Right kidney (tissue), 9 donors: ENCODE measurements at places on chromosomes 12 and 14.

GRCh38 chr12:62250671-62251608 is 9.3 kb upstream of the USP15 start:
- DNase-seq, result no peak

- no peak for DNase-seq
Measured at GRCh38 chr14:62778852-62779251, 266.4 kb downstream of the KCNH5 start.

- no peak for DNase-seq
Measured at GRCh38 chr14:102445066-102445465, 64.5 kb downstream of the ANKRD9 start.

- no peak for DNase-seq
Measured at GRCh38 chr14:61462566-61463193, 141.3 kb downstream of the PRKCH start.

GRCh38 chr12:121110211-121110940 is 22.3 kb upstream of the P2RX7 start:
- peak; percentile 32 for DNase-seq

GRCh38 chr12:57087010-57087690 is 1.8 kb upstream of the NAB2 start:
- DNase-seq, result peak; percentile 84

- DNase-seq, result no peak
Measured at GRCh38 chr14:73008501-73008900, 18.4 kb downstream of the ZFYVE1 start.

DNA sequence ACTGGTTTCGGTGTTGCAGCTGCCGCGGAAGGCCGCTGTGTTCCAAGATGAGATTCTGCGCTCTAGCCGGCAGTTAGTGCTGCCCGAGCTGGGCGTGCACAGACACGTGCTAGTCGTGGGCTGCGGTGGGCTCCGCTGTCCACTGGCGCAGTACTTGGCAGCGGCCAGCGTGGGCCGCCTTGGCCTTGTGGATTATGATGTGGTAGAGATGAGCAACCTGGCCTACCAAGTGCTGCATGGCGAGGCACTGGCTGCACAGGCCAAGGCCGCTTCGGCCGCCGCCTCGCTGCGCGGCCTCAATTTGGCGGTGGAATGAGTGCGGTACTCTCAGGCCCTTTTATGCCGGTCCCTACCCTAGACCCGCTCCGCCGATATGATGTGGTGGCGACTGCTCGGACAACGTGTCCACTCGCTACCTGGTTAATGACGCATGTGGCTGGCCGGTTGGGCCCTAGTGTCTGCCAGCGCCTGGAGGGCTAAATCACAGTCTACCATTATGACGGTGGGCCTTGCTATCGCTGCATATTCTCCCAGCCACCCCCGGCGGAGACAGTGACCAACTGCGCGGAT is 102.2 kb downstream of the SNAPC1 start:
- no peak for DNase-seq

DNA sequence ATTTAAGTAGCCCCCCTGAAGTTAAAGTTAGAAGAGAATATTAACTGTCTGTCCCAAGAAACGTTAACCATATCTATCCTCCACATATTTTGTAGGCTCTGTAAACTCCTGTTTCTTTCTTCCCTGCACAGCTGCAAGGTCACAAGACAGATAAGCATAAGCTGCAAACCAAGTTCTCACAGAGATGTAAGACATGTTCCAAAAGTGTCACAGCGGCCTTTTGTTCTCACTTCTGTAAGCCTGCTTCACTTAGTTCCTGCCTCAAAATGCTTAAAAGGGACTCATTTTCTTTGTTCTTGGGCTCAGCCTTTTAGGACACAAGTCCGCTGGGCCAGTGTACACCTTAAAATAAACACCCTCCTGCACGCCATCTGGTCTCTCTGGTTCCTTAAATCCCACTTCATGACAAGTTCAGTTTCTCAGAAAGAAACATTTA is 3.2 kb downstream of the RNASE1 start:
- no peak for DNase-seq

- no peak for DNase-seq
Measured at GRCh38 chr12:56749359-56749758, 2.8 kb downstream of the PRIM1 start.

DNA sequence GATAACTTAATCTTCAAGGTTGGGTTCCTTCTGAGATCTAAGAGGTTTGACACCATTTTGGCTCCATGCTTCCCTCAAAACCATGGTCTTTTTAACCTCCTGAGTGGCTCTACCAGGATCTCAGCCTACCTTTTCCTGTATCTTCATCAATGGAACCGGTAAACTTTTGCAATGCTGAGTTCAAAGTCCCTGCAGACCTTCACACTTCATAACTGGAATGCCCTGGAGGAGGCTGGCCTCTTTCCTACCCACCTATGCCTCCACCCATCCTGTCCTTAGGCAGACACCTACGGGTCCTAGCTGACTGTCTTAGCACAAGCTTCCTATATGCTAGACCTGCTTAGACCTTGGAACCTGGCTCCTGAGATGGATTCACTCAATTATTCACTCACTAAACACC is 89.5 kb upstream of the EEA1 start:
- no peak for DNase-seq

DNA sequence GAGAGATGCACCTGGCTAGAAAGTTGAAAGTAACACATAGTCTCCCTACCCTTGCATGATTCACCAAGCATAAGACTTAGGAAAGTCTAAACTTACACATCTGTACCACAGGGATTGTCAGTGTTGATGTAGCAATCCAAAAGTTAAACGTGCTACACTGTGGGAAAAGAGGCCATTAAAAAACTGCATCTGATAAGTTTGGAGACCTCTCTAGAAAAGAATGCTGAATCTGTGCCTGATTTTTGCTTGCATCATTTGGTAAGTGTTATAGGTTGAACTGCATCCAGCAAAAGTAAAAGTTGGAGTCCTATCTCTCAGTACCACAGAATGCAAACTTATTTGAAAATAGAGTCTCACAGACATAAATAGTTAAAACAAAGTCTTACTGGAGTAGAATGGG is 126.6 kb downstream of the SLC6A15 start:
- DNase-seq, result no peak

GRCh38 chr12:111993292-111994150 is 19.4 kb downstream of the TMEM116 start:
- no peak for DNase-seq

GRCh38 chr12:96399120-96399918 is 920 bp downstream of the CDK17 start:
- DNase-seq, result peak; percentile 86

DNA sequence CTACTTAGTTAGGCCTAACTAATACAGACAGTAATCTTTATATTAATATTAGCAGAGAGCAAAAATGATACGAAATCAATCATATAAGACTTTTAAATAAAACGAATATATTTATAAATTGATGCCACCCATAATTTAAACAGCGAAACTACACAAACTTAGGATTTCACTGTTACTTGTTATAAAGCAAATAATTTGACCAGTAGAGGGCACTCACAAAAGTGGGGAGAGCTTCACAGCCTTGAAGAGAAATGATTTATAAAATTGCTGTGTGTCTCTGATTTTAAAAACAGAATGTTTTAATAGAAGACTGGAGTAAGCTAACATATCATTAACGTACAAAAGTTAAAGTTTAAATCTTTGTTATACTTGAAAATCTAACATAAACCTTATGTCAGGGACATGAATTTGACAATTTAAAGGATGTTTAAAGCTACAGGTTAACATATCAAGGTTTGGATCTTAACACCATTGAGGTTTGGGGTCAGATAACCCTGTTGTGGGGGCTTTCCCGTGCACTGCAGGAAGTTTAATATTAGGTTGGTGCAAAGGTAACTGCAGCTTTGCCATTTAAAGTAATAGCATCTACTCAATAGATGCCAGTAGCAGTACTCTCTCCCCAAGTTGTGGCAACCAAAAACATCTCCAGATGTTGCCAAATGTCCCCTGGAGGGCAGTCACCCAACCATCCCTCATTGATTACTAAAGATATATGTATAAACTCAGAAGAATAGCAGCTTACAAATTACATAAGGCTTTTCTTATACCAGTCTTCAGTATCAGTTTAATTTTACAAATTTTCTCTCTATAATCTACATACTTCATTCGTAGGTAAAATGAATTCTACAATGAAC is 9.3 kb downstream of the KRAS start:
- no peak for DNase-seq

DNA sequence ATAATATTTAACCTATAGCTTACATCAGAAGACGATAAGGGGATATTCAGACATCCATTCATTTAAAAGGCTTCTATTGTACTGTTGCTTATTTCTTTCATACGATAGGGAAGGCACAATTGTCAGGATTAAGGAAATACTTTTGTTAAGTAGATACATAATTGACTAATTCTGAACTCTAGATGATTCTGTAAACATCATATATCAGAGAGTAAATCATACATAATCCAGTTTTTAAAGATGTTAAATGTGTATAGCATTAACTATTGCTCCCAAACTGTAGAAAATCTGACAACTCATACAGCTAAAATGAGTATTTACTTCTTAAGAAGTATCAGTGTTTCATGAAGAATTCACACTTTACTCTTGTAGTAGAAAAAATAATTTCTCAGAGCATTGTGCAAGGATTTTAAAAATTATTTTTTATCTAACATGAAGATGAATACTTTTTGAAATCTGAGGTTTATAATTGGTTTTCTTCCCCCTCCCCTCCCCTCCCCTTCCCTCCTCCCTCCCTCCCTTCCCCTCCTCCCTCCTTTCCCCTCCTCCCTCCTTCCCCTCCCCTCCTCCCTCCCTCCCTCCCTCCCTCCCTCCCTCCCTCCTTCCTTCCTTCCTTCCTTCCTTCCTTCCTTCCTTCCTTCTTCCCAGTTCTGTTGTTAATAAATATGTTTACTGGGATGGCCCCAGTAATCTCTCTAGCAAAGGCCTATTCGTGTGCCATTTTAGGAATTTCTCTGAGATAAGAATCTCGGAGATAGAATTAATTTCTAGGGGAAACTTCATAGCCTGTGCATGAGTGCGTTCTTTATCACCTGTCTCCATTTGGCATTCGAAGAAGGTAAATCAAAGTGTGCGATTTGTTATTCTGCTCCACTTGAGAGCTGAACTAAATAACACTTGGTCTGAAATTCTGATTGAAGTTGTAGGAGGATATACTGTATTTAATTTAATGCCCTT is 2.3 kb downstream of the NPAS3 start:
- DNase-seq, result no peak

DNA sequence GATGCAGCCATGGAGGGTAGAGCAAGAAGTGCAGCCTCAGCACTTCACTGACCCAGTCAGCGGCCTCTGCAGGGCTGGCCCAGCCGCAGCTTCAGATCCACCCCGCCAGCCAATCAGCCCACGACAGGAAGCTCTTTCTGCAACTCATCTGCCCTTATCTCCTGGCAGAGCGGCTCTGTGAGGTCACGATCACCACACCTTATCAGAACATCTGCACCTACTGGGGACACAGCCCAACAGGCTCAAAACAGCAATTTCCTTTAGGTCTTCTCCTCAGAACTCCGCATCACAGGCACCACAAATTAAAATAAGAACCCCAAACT is 287.3 kb downstream of the BCL11B start:
- DNase-seq, result no peak

DNA sequence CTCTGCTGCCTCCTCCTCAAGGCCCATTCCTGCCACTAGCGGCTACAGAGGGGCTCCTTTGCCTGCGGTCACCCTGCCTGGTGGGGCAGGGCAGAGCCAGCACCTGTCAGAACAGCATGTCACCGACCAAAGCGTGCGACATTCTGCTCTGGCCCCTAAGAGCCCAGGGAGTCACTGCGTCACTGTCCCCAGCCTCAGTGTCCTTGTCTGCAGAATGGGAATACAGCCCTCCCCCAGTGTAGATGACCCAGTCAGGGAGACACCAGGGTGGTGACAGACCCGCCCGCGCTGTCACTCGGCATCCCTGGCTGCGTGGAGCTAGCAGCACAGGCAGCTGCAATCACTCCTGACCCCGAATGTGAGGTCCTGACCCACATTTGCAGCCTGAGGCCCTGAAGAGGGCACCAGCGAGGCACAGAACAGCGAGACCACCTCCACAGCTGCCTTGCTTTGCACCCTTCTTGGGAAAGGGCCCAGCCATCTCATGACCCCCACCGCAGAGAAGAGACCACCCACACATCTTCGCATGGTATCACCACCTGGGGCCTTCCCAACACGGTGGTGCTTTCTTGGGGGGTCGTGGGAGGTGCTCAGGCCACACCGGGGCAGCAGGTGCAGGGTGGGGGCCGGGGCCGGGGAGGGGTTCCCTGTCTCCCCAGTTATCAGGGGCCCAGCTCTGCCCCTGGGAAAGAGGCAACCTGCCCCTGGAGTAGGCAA is 2.5 kb downstream of the AHNAK2 start:
- no peak for DNase-seq

DNA sequence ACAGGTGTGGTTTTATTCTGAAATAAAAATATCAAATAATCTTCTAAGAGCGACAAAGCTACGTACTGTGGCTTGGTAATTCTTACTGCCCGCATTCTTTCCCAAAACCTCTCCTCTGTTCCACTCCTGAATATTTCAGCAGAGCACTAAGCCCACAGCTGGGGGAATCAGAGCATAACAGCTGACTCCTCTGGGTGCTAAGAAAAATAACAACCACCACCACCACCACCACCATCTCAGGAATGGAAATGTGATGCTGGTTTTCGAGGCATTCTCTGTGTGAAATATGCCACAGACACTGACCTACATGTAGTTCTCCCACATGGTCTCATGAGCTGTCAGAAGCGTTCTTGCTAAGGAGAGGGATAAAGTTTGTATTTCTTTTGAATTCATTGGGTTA is 183.7 kb downstream of the BMP4 start:
- no peak for DNase-seq
